ENCODE measurements at places on chromosomes 4 and X.

- no peak for DNase-seq
Observed at GRCh38 chrX:134573683-134574035, 84.6 kb downstream of the PLAC1 start.

- DNase-seq: no peak
Observed at GRCh38 chr4:11898796-11899195, 470.1 kb upstream of the HS3ST1 start.

GRCh38 chrX:142483965-142484364, 278.9 kb upstream of the MAGEC2 start:
- DNase-seq: no peak

DNA sequence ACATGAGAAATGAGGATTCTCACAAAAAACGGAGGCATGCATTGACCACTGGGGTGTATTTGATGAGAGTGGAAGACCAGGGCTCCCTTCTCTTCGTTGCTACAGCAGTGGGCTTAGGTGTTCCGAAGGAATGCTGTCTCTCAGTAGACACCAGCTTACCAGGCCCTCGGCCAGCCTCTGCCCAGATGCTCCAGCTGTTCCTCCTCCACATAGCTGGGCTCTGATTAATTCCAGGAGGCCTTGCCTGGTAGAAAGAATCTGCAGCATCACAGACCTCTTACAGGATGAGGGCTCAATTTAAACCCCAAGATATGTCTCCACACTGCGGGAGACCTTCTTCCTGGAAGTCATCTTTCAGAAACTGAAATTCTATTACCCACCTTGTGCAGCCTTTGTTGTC, 346.6 kb upstream of the TENM3 start:
- no peak for DNase-seq

GRCh38 chrX:107421337-107421861, 28.1 kb upstream of the FRMPD3 start:
- no peak for DNase-seq

- no peak for DNase-seq
Observed at GRCh38 chr4:29770627-29771026, 949.5 kb upstream of the PCDH7 start.

DNA sequence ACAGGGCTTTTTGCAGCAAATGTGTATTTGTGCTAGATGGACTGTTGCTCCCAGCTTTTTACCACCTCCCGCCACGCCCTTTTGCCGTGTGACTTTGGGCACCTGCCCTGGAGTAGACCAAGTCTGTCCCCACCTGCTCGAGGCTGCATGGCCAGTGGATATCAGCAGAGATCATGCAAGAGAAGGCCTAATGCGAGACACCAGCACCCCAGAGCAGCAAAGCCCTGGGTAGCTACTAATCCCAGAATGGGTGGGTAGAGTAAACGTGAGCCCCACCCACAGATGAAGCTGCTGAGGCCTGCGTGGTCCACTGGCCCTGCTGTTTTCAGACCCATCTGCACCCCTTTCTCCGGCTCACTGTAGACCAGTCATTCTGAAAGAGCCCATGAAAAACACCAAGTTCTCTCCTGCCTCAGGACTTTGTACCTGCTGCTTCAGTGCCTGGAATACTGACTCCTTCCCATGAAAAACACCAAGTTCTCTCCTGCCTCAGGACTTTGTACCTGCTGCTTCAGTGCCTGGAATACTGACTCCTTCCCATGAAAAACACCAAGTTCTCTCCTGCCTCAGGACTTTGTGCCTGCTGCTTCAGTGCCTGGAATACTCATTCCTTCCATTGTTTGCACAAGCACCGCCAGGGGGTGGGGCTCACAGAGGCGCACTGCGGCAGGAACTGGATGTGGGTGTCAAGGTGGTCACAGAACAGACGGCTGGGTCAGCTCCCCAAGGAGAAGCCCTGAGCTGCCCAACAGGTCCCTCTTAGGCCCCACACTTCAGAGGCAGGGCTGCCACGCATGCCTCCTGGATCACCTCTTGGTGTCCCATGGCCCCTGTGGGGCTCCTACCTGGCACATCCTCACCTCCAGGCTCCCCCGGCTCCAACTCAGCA, 5.1 kb upstream of the TNIP2 start:
- DNase-seq: no peak

DNA sequence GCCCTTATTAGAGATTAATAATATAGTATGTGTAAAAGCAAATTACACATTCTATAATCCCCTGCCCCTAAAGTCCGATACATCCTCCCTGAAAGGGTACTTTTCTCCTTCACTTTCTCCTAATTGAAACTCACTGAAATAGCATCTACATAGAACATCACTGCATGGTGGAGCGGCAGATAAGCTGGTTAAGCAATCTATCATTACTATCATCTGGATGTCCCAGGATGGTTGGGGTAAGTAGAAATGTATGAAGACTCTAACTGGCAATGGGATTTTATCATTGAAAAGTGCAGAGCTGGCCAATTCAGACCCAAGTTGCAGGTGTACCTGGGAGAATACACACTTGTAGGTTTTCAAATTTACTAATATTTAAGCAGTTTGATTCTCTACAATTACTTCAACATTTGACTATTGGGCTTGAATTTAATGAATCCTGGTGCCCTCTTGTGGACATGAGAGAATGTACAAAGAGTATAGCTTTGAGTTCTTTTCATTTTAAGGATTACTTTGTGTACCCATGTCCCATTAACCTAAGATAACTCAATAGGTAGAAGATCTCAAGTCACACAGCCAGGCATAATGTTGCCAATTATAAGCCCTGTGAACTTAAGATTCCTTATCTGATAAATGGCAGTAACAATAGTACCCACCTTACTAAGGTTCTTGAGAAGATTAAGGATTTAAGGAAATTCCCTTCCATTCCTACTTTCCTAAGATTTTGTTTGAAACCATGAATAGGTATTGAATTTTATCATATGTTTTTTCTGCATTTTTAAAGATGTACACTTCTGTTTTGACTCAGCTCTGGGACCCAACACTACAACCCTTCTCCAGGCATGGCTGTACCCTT, 69.8 kb downstream of the SHROOM3 start:
- peak; percentile 39 for DNase-seq

DNA sequence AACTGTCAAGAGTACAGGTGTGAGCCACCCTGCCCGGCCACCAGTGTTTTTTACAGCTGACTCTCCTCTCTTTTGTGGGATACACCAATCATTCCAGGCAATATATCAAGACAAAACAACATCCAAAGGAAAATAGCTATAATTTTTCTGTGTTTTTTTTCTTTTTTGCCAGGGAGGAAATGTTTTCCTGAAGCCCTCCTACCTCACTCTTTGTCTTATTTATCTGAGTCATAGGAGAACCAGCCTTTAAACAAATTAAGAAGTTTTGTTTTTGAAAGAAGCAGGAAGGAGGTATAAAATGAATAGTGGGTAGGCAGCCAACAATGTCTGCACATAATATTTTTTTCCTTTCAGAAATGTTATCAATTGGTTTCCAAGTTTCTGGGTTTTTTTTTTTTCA, 493.9 kb downstream of the CCSER1 start:
- no peak for DNase-seq

- DNase-seq: no peak
Observed at GRCh38 chrX:110251961-110252360, 65.9 kb downstream of the AMMECR1 start.
